ENCODE measurements at places on chromosomes 7 and 10.

- no peak for DNase-seq
Observed at GRCh38 chr7:36949711-36950600, 225.7 kb upstream of the AOAH start.

DNA sequence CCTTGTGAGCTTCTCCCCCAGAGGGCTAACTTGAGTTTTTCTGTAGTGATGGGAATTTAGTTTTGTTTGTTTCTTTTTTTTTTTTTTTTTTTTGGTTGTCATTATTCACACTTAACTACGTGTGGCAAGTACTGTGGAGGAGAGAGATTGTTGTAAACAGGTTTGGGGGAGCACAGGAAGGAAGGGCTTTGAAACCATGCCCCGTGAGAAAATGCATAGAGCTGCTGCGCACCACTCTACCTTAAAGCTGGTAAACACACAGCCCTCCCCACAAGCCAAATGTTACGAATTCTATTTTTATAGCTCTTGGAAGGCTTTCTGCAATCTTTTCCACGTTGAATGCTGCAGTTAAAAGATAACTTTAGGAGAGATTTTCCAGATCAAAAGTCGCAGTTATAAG lies 76.2 kb downstream of the ZNF22 start:
- DNase-seq, result no peak

DNA sequence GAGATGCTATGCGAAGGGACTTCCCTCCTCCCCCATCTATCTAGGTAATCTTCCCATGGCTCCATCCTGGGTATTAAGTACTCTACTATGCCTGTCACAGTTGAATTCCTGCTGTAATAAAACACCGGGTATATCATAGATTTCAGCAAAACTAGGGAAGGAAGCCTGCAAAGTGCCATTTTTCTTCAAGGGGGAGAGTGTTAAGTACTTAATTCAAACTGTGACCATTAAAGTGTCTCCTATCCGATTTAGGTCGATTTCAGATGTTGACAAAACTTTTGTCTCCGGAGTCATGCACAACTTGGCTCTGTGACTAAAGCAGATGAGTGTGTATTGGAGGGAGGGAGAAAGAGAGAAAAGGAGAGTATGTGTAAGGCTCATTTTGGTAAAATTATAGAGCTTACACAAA lies 4.6 kb downstream of the HOXA4 start:
- no peak for DNase-seq

DNA sequence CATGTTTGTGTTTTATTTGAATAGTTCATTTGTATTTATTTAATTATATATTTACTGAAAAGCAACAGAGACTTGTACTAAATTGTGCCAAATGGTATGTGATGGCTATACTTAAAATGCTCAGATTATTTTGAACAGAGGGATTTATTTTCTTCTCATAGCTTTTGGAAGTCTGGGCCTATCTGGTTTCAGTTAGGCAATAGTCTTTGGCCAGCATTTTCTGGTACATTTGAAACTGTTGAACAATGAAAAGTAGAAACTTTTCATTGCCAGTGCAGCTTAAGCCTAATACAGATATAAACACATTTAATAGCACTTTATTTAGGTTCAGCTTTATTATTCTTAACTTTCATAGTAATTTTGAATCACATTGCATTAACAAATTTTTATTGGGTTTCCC lies 188.0 kb downstream of the TAX1BP1 start:
- DNase-seq, result no peak

DNA sequence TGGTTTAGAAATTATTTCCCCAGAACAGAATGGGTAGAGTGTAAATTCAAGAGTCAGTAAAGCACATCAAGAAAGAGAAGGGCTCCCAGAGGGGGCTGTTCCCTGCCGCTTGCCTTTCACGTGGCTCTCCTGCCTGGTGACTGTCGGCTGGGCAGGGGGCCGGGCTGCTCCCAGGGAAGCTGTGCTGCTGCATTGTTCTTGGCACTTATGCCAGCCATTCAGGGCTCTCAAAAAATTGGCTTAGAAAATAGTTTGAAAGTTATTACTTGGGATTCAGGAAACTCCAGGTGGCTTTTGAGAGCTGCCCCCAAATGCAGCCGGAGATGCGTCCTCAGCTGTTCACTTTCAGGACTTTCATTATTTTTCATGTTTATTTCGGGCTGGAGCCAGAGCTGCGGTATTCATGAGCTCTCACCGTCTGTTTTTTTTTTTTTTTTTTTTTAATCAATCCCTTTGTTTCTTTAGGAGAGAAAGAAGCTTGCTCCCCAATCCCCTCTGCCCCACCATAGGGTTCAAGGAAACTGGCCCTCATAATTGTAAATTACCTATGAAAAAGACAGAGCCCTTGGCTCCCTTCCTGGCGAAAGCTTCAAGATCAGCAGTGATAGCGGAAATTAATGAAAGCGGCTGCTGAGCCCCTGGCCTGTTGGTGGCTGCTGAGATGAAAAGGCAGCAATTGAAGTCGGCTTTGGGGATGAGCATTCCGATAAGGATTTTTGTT lies 94.1 kb downstream of the SORCS3 start:
- no peak for DNase-seq

All from memory B cell (primary cell).